Stimulated activated CD8-positive, alpha-beta memory T cell treated with anti-CD3 and anti-CD28 coated beads, Interleukin-15, amount 100 ng/mL, for 4 hours (primary cell): ENCODE measurements at places on chromosomes 6 and 20.

DNA sequence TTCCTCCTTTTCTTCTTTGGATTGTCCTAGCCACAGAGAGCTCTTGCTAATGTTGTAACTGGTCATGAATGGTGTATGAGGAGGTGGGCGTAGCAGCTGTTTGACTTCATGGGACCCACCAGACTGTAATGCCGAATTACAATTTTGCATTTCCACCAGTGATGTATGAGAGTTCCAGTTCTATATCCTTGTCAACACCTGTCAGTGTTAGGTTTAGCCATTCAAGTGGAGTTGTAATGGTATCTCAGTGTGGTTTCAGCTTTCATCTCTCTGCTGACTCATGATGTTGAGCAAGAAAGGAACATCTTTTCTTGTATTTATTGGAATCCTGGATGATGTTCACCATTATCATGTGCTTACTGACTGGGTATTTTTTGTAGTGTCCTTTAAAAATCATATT, 5.1 kb downstream of the IGF2R start:
- no peak for DNase-seq

GRCh38 chr20:16477632-16478031, 95.6 kb downstream of the KIF16B start:
- no peak for DNase-seq

GRCh38 chr20:62487561-62488354, 12.0 kb upstream of the GATA5 start:
- DNase-seq = no peak

GRCh38 chr6:101840100-101840499, 446.6 kb downstream of the GRIK2 start:
- DNase-seq = no peak

DNA sequence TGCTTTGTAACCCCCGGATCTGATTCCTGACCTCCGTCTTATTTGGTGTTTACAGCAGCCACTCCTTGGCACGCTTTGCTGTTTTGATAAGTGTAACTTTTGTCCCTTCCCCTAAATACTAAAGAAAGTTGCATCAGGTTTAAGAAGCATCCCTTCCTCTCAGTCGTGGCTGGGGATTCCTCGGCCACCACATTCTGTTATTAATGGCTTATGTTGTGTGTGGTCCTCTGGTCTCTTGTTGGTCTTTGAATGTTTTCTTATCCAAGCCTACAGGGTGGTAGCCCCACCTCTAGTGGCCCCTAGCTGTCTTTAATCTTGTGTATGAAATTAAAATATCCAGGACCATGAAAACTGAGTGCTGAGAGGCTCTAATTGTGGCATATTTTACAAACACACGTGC, 37.5 kb upstream of the FNDC1 start:
- DNase-seq = no peak

DNA sequence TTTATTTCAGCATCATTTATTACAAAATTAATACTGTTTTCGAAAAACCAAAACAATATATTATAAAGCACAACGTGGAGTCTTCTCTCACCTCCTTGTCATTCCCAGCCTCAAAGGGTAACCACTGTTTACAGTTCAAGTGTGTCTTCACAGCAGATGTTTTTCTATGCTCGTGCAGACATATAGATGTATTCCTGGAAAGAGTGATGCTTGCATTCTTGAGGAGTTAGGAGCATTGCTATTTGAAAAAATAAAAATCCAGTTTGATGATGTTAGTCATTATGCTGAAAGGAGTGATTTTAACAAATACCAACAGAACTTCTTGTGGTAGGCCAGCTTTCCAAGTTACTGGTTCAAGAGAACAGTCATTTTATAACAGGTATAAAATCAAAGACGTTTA, 234.9 kb downstream of the BCKDHB start:
- no peak for DNase-seq
